ENCODE measurements at places on chromosomes 7 and 10. TPM values are rescaled to one million over a fixed set of nuclear protein-coding genes. Genes with fewer than 3 reads are reported as not detected.

The GBX1 gene
- not detected for total RNA-seq

The ZNF488 gene
- 2.1 TPM for total RNA-seq

GRCh38 chr10:124008187-124008586 lies 85.2 kb downstream of the CHST15 start:
- no peak overlapping the region for H3K4me3 ChIP-seq
- H3K27me3 ChIP-seq, result no peaks in the 10 kb centered on the region
- no peak for DNase-seq
- H3K27ac ChIP-seq, result no peak overlapping the region

DNA sequence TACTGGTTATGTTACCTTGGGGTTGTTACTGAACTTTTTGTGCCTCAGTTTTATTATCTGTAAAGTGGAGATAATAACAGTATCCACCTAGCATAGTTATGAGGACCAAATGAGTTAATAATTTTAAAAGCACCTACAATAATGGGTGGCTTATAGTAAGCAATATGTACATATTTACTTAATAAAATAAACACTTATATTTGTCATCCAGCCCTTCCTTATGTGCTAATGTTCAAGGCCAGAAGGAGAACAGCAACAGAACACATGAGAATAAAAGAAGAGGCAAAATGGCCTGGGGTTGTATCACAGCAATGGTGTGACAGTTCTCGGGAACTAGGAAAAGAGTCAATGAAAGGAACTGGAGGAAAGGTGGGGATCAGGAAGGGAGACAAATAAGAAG lies 255.4 kb upstream of the LRGUK start:
- H3K36me3 ChIP-seq, result no peaks in the 10 kb centered on the region
- DNase-seq, result no peak
- H3K4me1 ChIP-seq, result no peaks in the 10 kb centered on the region
- no peak overlapping the region for H3K4me3 ChIP-seq

DNA sequence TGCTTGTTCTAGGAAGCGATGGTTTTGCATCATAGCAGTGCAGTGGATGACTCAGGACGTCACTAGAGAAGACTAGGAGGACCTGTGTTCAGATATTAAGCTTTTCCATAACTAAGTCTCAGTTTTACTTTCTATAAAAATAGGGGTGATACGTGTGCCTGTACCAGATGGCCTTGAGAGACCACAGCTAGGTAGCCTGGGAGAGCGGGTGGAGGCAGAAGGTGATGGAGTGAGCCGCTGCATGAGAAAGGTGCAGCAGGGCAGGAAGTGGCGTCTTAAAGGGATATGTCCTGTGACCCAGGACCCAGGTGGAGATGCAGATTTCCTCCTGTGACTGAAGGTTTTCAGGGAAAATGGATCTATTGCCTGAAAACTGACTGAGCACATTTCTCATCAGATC lies 304.9 kb downstream of the CDC14C start:
- no peak for DNase-seq
- no peaks in the 10 kb centered on the region for H3K4me1 ChIP-seq
- no peaks in the 10 kb centered on the region for H3K27me3 ChIP-seq
- no peak overlapping the region for H3K4me3 ChIP-seq

The ACHE gene
- total RNA-seq, result 11.3 TPM

DNA sequence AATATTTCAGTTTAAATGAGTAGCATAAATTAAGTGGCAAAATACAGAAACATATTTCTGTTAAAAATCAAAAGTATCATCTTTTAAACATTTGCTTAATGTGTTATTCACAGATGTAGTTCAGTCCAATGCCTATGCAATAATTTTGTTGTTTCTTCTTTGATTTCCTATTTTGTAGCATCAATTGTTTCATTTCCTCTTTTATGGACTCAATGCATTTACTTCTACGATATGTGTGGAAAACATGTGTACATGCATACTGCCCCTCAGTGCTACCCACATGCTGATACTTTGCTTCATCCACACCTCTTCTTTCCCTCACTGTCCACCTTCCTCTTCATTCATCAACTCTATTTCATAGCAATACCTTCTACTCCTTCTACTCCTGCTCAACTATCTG lies 108.1 kb downstream of the PTN start:
- no peaks in the 10 kb centered on the region for H3K27me3 ChIP-seq
- H3K4me3 ChIP-seq, result no peak overlapping the region
- DNase-seq, result no peak
- H3K36me3 ChIP-seq, result no peaks in the 10 kb centered on the region

DNA sequence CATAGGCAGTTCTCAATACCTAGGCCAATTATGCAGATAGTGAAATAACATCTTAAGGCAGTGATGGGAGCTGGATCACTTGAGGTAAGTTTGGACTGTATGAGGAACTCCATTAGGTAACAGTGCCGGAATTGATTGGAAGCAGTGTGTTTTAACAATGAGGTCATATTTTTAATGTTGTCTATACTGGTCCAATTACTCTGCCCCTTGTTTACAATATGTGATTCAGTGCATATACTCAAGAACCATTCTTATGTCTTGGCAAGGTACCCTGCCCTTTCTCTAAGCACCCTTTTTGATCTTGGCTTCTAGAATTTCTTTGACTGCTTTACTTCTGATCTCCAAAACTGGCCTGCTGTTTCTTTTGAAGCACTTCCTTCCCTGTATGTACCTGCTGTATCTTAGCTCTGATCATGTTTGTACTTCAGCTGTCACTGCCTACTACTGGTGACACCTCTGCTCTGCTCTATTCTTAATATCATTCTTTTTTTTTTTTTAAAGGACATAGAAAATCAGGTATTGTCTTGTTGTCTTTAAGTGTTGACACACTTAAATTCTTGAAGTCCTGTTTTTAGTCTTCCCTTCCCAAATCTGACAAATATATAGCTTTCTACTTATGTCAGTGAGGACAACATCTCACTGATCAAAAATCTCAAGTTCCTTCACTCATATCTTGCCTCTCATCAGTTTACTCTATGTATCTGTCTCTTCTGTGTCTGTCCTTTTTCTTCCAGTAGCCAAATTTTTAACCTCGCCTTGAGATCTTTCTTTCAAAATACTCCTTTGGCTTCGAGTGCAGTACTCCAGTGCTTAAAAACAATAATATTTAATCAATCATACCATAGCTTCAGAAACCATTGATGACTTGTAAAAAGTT lies 46.4 kb upstream of the RPA3 start:
- H3K4me1 ChIP-seq, result peaks cover 43% of the 10 kb centered on the region
- DNase-seq, result no peak
- no peaks in the 10 kb centered on the region for H3K27me3 ChIP-seq

DNA sequence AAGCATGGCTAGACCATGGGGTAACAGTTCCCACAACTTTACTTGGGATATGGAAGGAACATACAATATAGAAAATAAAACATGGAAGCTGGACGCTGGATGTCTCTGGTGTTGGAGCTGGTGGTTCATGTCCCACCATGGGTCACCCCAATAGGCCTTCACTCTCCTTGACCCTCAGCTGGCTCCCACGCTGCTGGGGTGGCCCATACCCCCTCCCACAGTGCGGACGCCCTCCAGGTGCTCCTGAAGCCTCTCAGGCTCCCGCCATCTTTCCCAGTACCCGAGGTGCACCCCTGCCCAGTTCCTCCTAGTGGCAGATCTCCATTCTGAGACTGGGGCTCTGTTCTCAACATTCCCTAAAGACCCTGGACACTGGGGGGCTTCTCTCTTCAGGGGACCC lies 5.8 kb upstream of the CPA1 start:
- H3K36me3 ChIP-seq, result no peaks in the 10 kb centered on the region
- no peak for DNase-seq
- H3K27ac ChIP-seq, result no peak overlapping the region
- H3K27me3 ChIP-seq, result no peaks in the 10 kb centered on the region
- no peaks in the 10 kb centered on the region for H3K4me1 ChIP-seq

The RTKN2 gene
- total RNA-seq, result 26.7 TPM

DNA sequence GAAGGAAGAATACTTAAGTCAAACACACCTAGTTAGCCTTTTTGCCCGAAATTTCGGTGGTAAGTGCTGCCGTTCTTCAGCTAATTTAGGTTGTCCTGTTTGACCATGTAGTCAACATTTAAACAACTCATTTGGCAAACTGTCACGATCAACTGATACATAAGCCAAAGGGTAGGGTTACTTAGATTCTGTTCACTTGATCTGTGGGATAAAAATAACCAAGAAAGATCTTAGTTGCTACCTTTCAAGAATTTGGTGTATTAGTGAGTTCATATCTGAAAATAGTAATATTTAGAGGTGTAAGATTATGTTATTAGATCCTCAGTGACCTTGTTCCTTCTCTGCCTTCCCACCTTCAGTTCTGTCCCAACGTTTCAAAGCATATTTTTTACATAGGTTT lies 2.0 kb downstream of the TNKS2 start:
- peaks cover 23% of the 10 kb centered on the region for H3K4me1 ChIP-seq
- no peak for DNase-seq
- peak overlapping the region; percentile 97 for H3K27ac ChIP-seq
- H3K4me3 ChIP-seq, result peak overlapping the region; percentile 94
- peaks cover 40% of the 10 kb centered on the region for H3K36me3 ChIP-seq

DNA sequence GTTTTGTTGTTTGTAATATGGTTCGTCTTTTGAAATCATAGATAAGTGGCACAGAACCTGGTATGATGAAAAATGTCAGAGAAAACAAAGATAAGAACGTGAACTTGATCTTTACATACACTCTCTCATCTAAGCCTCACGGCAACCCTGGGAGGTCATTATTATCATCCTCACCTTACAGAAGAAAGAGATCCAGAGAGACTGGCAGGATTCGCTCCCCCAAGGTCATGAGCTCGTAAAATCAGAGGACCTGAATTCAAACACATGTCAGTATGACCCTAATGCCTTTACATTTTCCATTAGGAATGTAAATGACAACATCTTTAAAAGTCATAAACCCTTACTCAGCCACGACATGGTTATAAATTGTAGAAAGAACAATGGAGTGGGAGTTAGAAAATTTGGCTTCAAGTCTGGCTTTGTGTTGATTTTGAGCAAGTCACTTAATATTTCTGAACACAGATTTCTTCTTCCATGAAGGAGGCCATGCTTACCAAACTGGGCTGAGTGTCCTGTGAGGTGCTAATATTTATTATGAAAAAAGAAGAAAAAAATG lies 35.9 kb downstream of the HIPK2 start:
- H3K27me3 ChIP-seq, result no peaks in the 10 kb centered on the region
- H3K4me1 ChIP-seq, result peaks cover 47% of the 10 kb centered on the region
- no peak overlapping the region for H3K4me3 ChIP-seq
- H3K36me3 ChIP-seq, result no peaks in the 10 kb centered on the region
- DNase-seq, result no peak
- H3K27ac ChIP-seq, result no peak overlapping the region

- H3K27me3 ChIP-seq, result no peaks in the 10 kb centered on the region
- no peaks in the 10 kb centered on the region for H3K36me3 ChIP-seq
- DNase-seq, result no peak
- H3K4me1 ChIP-seq, result peaks cover 2% of the 10 kb centered on the region
- H3K27ac ChIP-seq, result no peak overlapping the region
- no peak overlapping the region for H3K4me3 ChIP-seq
These were observed 14.1 kb downstream of the ATXN7L1 start for GRCh38 chr7:105862276-105862675.

GRCh38 chr7:28356619-28357018 lies 55.7 kb upstream of the CREB5 start:
- no peak overlapping the region for H3K4me3 ChIP-seq
- H3K36me3 ChIP-seq, result no peaks in the 10 kb centered on the region
- H3K27me3 ChIP-seq, result no peaks in the 10 kb centered on the region
- no peak overlapping the region for H3K27ac ChIP-seq
- H3K4me1 ChIP-seq, result peaks cover 59% of the 10 kb centered on the region
- no peak for DNase-seq

The LIPF gene
- not detected for total RNA-seq

The MUC12 gene
- 1.3 TPM for total RNA-seq

- no peaks in the 10 kb centered on the region for H3K27me3 ChIP-seq
- H3K27ac ChIP-seq, result no peak overlapping the region
- H3K4me1 ChIP-seq, result no peaks in the 10 kb centered on the region
- H3K4me3 ChIP-seq, result no peak overlapping the region
- no peak for DNase-seq
These were observed 966.4 kb downstream of the GRM8 start for GRCh38 chr7:126286317-126286716.

GRCh38 chr10:76086761-76087639 lies 655.6 kb downstream of the LRMDA start:
- no peak overlapping the region for H3K27ac ChIP-seq
- H3K4me1 ChIP-seq, result peaks cover 9% of the 10 kb centered on the region
- H3K27me3 ChIP-seq, result peaks cover 14% of the 10 kb centered on the region
- H3K4me3 ChIP-seq, result no peak overlapping the region
- H3K36me3 ChIP-seq, result no peaks in the 10 kb centered on the region
- peak; percentile 60 for DNase-seq

DNA sequence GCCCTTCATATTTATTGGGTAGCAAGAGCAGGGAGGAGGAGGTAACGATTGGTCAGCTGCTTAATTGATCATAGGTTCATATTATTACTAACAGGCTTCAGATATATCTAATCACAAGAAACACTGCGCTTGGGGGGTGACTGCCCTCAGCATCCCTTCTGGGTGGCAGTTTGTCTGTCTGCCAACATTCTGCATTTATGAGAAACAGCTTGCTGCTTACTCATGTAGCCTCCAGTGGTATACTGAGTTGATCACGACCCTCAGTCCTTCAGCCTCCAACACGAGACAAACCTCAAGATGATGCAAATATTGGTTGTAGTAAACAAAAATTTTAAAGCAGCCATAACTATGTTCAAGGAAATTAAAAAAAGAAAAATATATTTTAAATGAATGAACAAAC lies 657.8 kb upstream of the PHF14 start:
- no peak for DNase-seq
- no peaks in the 10 kb centered on the region for H3K36me3 ChIP-seq
- H3K27me3 ChIP-seq, result no peaks in the 10 kb centered on the region

The PNLIPRP3 gene
- total RNA-seq, result not detected

DNA sequence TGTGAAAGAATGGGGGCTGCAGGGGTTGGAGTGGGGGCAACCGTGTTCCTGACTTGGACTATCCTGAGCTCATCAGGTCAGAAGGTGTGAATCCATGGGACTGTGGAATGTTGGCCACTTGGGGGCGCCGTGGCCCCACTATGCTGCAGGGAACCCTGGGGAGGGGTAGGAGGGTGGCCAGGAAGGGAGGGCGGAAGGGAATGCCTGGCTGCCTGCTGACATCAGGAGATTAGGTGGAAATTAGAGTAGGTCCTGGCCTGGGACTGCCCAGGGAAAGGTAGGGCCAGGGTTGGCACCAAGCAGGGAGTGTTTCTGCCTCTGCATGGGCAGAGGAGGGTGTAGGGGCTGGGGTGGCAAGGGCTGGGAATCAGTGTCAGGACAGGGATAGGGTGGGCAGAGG lies 65.8 kb upstream of the PRSS58 start:
- peaks cover 39% of the 10 kb centered on the region for H3K27me3 ChIP-seq
- H3K4me3 ChIP-seq, result no peak overlapping the region
- no peaks in the 10 kb centered on the region for H3K36me3 ChIP-seq
- H3K4me1 ChIP-seq, result peaks cover 8% of the 10 kb centered on the region

Data from Calu3 (cell line).